ENCODE measurements at places on chromosomes 4 and X. TPM values are rescaled to one million over a fixed set of nuclear protein-coding genes. Genes with fewer than 3 reads are reported as not detected.

SSX1 gene
- total RNA-seq = not detected

- ATAC-seq = no peak
These were observed 8.9 kb downstream of the SMIM20 start for GRCh38 chr4:25922812-25923369.

DNA sequence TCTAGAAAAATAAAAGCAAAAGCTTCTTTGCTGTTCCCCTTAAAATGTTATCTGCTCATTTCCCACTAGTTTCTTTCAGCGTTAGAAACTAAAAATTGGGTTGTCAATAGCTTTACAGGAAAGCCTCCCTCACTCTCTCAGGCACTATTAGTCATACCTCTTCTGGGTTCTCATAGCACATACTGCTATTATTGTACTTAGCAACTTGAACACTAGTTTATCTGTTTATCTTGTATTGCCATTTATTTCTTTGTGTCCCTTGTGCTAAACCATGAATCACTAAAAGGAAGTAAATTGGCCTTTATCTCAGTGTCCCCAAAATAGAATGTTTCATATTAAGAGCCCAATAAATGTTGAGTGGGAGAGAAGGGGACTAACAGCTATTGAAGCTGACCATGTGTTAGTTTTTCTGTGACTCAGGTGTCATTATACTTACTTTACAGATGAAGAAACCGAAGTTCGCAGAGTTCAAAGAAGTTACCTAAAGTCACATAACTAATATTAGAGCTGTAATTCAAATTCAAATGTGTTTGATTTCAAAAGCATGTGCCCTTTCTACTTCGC, 124.8 kb upstream of the CITED1 start:
- ATAC-seq = no peak

- ATAC-seq = no peak
These were observed 1.5 kb upstream of the PAPSS1 start for GRCh38 chr4:107721436-107722100.

DNA sequence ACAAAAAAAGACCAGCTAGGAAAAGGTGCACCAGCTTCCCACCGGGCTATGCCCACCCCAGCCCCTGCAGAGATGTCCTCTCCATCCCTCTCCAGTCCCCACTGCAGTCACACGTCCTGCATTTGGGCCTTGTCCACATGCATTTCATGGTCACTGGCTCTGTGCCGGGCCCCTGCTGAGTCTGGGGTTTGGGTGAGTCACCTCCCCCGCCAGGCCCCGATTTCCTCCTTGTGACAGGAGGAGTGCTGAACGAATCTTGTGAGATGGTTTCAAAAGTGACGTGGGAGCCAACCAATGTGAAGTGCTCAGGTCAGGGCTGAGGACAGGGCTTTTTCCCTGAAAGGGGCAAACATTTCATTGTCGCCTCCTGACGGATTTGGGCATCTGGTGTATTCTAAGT, 7.1 kb downstream of the CPZ start:
- ATAC-seq = no peak

DNA sequence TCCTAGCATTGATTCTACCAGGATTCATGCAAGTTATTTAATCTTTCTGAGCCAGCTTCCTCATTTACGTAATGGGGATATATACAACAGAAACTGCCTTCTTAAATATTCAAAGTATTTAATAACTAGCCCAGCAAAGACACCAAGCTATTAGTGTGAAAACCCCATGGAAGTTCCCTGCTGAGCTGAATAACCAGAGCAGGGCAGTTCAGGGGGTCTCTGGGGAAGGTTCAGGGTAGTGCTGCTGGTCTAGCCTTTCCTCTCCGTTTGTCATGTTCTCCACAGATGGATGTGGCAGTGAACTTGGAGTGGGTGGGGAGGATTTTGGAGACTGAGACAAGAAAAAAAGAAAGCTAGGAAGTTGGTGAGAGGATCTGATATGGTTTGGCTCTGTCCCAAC, 240.8 kb upstream of the TAPT1 start:
- ATAC-seq = no peak

GRCh38 chr4:19531906-19532848, 719.5 kb upstream of the SLIT2 start:
- ATAC-seq = no peak

DNA sequence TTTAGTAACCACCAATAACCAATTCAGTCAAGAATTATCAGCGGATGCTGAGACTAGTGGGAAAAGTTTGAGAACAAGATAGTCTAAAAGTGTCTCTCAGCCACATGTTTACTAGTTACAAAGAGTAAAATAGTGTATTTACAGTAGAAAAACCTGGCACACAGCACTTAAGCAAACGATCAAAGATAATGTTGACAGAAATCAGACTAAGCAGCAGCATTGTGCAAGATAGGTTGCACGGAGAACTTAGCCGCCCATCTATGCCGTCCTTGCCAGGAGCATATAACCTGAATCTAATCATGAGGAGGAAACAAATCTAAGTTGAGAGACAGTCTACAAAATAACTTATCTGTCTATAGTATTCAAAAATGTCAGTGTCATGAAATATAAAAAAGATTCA, 35.3 kb downstream of the KLHL5 start:
- no peak for ATAC-seq

CHRNA9 gene
- not detected for total RNA-seq

REELD1 gene
- not detected for total RNA-seq
